ENCODE measurements at places on chromosomes 3 and 15.

DNA sequence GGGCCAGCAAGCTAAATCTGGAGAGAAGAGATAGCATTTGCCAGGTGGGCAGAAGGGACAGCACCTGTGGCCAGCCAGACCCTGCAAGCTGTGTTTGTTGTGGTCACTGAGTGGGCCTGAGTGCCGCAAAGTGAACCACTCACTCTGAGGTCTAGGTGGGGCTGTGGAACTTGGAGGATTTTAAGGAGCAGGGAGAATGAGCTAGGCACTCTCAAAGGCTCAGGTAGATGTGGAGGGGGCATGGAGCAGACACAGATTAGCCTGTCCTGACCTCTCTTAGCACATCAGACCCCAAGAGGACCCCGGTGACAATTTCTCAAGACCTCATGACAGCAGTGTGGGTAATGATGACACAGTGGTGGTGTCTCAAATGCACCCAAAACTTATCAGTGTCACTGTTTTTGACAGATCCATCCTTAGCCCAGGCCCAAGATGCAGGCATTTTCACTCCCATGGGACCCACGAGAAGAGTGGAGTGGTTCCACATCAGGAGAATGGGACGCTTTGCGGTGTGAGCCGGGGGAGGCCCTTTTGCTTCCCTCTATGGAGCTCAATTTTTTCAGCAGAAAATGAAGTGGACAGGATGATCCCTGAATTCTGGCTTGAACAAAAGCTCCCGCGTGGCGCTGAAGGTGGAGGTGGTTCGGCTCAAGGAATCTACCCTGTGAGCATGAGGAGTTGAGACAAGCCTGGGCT, 43.8 kb upstream of the TLE3 start:
- DNase-seq = no peak

GRCh38 chr3:177567833-177568232, 370.6 kb upstream of the TBL1XR1 start:
- DNase-seq = no peak

GRCh38 chr3:27431116-27431515, 53.1 kb downstream of the SLC4A7 start:
- no peak for DNase-seq

- no peak for DNase-seq
These were observed 457.1 kb downstream of the SQOR start for GRCh38 chr15:46091860-46092450.
